ENCODE measurements at places on chromosomes 6 and 20.

DNA sequence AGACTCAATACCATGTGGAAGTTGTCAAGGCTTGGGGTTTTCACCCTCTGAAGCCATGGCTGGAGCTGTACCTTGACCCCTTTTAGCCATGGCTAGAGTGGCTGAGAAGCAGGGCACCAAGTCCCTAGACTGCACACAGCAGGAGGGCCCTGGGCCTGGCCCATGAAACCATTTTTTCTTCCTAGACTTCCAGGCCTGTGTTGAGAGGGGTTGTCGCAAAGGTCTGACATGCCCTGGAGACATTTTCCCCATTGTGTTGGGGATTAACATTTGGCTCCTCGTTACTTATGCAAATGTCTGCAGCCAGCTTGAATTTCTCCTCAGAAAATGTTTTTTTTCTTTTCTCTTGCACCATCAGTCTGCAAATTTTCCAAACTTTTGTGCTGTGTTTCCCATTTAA is 196.4 kb downstream of the SLC16A10 start:
- DNase-seq = no peak

- no peak for DNase-seq
These were observed 1.1 kb upstream of the SAPCD1 start for GRCh38 chr6:31761343-31761742.

GRCh38 chr6:41702771-41703494 is 32.5 kb downstream of the TFEB start:
- no peak for DNase-seq

DNA sequence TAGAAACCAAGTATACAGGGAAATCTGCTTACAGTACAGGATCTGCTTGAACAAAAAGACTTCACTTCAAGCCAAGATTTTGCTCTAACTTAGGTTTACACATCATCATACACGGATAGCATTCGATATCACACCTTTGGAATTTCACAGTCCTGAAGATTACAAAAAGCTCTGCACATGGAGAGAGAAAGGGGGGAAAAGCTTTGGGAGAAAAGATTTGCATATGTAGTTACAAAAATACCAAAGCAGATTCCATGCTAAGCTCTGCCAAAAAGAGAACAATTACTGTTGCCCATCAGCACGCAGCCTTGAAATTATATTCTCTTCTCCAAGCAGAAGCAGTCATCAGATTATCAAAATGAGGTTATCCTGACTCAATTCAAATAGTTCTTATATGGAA is 62.0 kb downstream of the HIVEP2 start:
- DNase-seq = no peak

- no peak for DNase-seq
These were observed 121.0 kb downstream of the BTBD9 start for GRCh38 chr6:38518511-38519304.

DNA sequence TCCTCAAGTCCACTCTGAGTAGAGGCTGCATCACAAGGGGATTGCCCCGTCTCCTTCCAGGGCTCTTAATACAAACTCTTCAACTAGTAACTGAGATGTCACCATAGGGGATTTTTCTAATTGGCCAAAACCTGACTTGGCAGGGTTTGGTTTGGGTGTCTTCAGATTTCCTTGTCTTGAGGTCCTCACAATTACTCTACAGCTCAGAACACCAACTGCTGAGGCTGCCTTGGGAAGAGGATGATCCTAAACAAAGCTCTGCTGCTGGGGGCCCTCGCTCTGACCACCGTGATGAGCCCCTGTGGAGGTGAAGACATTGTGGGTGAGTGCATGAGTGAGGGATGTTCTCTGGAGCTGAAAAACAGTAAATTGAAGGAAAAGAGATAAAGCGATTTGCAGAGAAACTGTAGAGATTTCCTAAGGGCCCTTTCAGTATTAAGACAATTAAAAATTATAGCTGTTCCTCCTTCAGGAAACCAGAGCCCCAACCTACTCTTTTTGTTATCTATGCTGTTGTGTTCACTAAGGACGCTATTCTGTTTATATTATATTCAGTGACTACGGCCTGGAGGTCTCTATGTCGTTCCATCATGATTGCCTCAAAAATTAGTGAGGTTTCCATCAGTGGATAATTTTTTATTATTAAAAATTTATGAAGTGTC is at the start of gene HLA-DQA1:
Gene HLA-DQA1, plus strand, starts transcription at position 188 of the 662 bp plus-strand sequence. Its CDS starts 53 bp downstream, at position 241.
- no peak for DNase-seq

GRCh38 chr20:6067763-6068318 is 14.0 kb upstream of the LRRN4 start:
- DNase-seq = no peak

GRCh38 chr6:9101920-9102319 is 666.6 kb upstream of the SLC35B3 start:
- DNase-seq = no peak

GRCh38 chr6:436308-437036 is 44.9 kb downstream of the IRF4 start:
- DNase-seq = no peak

- no peak for DNase-seq
These were observed 1.1 kb downstream of the BPIFB2 start for GRCh38 chr20:33008336-33009213.

Measured in urothelium cell line (cell line).